Tracheal epithelial cell (primary cell): ENCODE measurements at places on chromosomes 6 and 20. TPM values are rescaled to one million over a fixed set of nuclear protein-coding genes. Genes with fewer than 3 reads are reported as not detected.

Gene ZBTB46
- 0.43 and 2.9 TPM in 2 replicates for total RNA-seq

Gene MUCL3
- total RNA-seq, result under 0.01 TPM in 1 of 2 replicates, not detected in the other

Gene DDX43
- 0.43 and 0.48 TPM in 2 replicates for total RNA-seq

Gene BNIP5
- total RNA-seq, result 0.24 TPM in 1 of 2 replicates, not detected in the other

Gene HUS1B
- 0.85 and 1.2 TPM in 2 replicates for total RNA-seq

Gene HLA-DQA1
- 0.24 TPM in 1 of 2 replicates, not detected in the other for total RNA-seq

Gene TSPO2
- total RNA-seq, result not detected in 2 replicates

Gene SLC17A1
- total RNA-seq, result 1.4 TPM in 1 of 2 replicates, not detected in the other

Gene PROCR
- 92.3 and 122 TPM in 2 replicates for total RNA-seq

Gene FNDC1
- not detected in 2 replicates for total RNA-seq

Gene SLPI
- 837 and 1,171 TPM in 2 replicates for total RNA-seq

Gene CTAGE9
- not detected in 2 replicates for total RNA-seq

Gene OR2B6
- total RNA-seq, result not detected in 2 replicates

Gene NKX2-2
- not detected in 2 replicates for total RNA-seq

Gene MOXD1
- total RNA-seq, result under 0.01 and 11.3 TPM in 2 replicates

Gene PRND
- total RNA-seq, result under 0.01 TPM in 1 of 2 replicates, not detected in the other

Gene TTK
- 0.64 and 2.9 TPM in 2 replicates for total RNA-seq

Gene PRSS16
- total RNA-seq, result 5.5 and 6.7 TPM in 2 replicates

Gene POM121L2
- not detected in 2 replicates for total RNA-seq

Gene HLA-DRB1
- total RNA-seq, result 3.4 TPM in 1 of 2 replicates, not detected in the other

Gene OOEP
- not detected in 2 replicates for total RNA-seq

Gene BANF2
- not detected in 2 replicates for total RNA-seq

Gene RSPO3
- total RNA-seq, result not detected in 2 replicates

Gene LCA5
- 2.6 and 2.7 TPM in 2 replicates for total RNA-seq

Gene SOBP
- total RNA-seq, result 0.21 and 0.24 TPM in 2 replicates

Gene WRNIP1
- total RNA-seq, result 83.3 and 109 TPM in 2 replicates

Gene PABPC1L
- 8.1 and 11.8 TPM in 2 replicates for total RNA-seq

Gene SRMS
- 0.43 TPM in 1 of 2 replicates, not detected in the other for total RNA-seq

Gene VGLL2
- not detected in 2 replicates for total RNA-seq

Gene TRIM10
- not detected in 2 replicates for total RNA-seq

Gene CST2
- total RNA-seq, result not detected in 2 replicates

Gene ZNF165
- total RNA-seq, result 2.3 and 4.3 TPM in 2 replicates

Gene CSNK2A1
- 148 and 233 TPM in 2 replicates for total RNA-seq

Gene CRYBG1
- 46.5 and 81.6 TPM in 2 replicates for total RNA-seq

Gene PKHD1
- total RNA-seq, result under 0.01 and 2.4 TPM in 2 replicates

Gene PIGU
- 4.3 and 8.7 TPM in 2 replicates for total RNA-seq

Gene NCOA6
- 5.8 and 7.2 TPM in 2 replicates for total RNA-seq

Gene PHF20
- 23.0 and 28.0 TPM in 2 replicates for total RNA-seq

Gene GHRH
- total RNA-seq, result not detected in 2 replicates

Gene BMP2
- total RNA-seq, result 12.6 and 25.5 TPM in 2 replicates

Gene SLC17A2
- not detected in 2 replicates for total RNA-seq

Gene TSHZ2
- total RNA-seq, result 2.2 and 4.3 TPM in 2 replicates

Gene EBF4
- 1.1 and 1.2 TPM in 2 replicates for total RNA-seq

Gene RPL10A
- 3,145 and 3,692 TPM in 2 replicates for total RNA-seq

Gene TENT5A
- total RNA-seq, result 5.5 and 9.4 TPM in 2 replicates

Gene ZGPAT
- total RNA-seq, result 13.2 and 21.2 TPM in 2 replicates

Gene LINC00237
- total RNA-seq, result not detected in 2 replicates

Gene RNF182
- total RNA-seq, result 1.4 TPM in 1 of 2 replicates, not detected in the other

Gene FAM217A
- not detected in 2 replicates for total RNA-seq

Gene TREML2
- not detected in 2 replicates for total RNA-seq

Gene MCHR2
- total RNA-seq, result not detected in 2 replicates

Gene CYP21A2
- 0.24 TPM in 1 of 2 replicates, not detected in the other for total RNA-seq

Gene MCCD1
- total RNA-seq, result not detected in 2 replicates

Gene HS3ST5
- total RNA-seq, result not detected in 2 replicates

Gene C6orf58
- not detected in 2 replicates for total RNA-seq

Gene CRISP2
- not detected in 2 replicates for total RNA-seq

Gene HSD17B8
- total RNA-seq, result 48.0 and 64.6 TPM in 2 replicates

Gene ECT2L
- total RNA-seq, result under 0.01 and 0.21 TPM in 2 replicates
